ENCODE measurements at places on chromosomes 2 and 18.

DNA sequence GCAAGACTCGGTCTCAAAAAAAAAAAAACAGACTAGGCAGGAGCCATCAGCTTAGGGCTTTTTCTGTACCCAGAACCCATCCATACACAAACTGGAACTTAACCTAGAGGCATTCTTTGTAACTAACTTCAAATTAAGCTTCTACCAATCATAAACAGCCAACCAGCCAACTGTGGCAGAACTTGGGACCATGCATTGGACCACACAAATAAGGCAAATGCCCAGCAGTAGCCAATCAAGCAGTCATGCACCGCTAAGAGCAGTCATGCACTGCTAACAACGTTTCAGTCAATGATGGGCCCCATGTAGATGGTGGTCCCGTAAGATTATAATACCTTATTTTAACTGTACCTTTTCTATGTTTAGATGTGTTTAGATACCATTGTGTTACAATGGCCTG is 22.7 kb downstream of the TUBB6 start:
- no peak for DNase-seq

DNA sequence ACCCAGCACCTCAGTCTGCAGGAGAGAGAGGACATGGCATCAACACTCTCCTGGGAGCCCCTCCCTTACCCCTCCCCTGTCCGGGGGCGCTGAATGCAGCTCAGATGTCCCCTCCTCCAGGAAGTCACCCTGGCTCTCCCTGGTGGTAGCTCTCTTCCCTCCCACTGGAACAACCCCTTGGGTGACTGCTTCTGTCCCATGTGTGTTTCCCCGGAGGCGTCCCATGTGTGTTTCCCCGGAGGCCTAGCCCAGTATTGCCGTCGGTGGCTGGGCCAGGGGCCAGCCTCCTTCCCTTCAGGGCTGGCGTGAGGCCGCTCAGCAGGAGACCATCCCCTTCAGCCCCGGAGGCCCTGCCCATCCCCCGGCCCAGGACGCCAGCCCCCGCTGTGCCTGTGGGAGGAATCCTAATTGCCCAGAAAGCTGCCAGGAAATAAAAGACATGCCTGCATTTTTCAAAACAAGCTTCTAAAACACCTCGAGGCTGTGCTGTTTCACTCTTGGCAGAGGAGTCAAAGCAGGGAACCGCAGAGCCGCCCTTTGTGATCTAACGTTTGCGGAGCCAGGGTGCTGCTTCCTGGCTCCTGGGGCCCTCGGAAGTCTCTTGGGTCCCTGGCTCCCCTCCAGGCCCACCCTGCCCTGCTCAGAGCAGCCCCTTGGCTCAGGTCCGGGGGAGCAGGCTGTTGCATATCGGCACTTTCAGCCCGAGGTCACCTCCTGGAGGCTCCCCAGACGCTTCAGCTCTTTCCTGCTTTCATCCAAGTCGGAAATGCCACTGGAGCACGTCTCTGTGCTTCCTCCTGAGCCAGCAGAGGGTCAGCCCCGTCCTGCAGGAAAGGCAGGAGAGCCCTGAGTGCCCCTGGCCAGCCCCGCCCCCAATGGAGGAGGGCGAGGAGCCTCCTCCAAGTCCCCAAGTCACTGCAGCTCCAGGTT is 11.4 kb downstream of the SNED1 start:
- DNase-seq: peak; percentile 38

- no peak for DNase-seq
These were observed 14.1 kb upstream of the GMPPA start for GRCh38 chr2:219484343-219485200.

GRCh38 chr2:129464036-129464435 is 515.4 kb upstream of the RAB6C start:
- DNase-seq: no peak

- no peak for DNase-seq
These were observed 641.7 kb downstream of the CBLN2 start for GRCh38 chr18:71902482-71902881.

GRCh38 chr2:217880287-217880889 is 122.4 kb downstream of the TNS1 start:
- no peak for DNase-seq

GRCh38 chr18:23273443-23273966 is 138.2 kb downstream of the CABLES1 start:
- no peak for DNase-seq
